GM03348 (cell line): ENCODE measurements at places on chromosomes 7 and 10.
A peak's percentile ranks its signal among the peaks of the same experiment; 100 is the strongest.

DNA sequence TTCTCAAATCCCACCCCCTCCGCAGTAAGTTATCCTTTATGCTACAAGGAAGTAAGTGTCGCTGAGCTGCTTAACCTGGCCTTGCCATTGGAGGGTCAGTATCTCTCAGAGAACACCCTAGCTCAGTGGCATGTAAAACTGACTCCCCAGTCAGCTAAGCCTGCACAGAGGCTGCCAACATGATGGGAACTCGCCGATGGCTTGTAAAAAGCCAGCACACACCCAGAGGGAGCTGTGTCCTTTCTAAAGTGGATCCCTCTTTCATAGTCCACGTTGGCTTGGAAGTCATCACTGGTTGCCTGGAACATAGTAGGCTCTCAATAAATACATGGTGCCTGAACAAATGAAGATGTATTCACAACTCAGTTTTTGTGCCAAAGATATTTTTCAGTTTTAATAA is 249.1 kb upstream of the YAE1 start:
- no peak for DNase-seq

DNA sequence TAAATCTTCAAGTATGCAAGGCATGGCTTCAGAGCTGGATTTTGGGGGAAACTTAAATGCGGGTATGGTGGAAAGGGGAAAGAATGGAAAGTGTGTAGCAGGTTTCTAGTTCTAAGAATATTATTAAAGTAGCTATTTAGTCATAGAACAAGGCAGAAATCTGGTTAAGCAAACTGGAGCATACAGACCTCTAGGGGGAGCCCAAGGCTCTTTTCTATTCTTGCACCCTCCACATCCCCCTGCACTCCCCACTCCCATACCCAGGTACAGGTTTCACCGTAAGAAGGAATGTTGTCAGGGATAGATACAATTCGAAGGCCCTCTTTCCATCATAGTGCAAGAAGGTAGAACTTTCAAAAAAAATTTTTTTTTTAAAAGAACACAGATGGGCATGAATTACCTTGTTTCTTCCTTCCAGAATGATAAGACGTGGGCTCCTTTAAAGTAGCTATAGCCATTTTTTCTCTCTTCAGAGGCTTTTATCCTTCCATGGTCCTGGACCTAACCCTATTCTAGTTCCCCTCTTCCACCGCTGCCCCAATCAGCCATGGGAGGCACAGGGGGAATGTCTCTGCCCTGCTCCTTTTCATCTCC is 41.5 kb upstream of the SMIM30 start:
- DNase-seq = peak; percentile 64

DNA sequence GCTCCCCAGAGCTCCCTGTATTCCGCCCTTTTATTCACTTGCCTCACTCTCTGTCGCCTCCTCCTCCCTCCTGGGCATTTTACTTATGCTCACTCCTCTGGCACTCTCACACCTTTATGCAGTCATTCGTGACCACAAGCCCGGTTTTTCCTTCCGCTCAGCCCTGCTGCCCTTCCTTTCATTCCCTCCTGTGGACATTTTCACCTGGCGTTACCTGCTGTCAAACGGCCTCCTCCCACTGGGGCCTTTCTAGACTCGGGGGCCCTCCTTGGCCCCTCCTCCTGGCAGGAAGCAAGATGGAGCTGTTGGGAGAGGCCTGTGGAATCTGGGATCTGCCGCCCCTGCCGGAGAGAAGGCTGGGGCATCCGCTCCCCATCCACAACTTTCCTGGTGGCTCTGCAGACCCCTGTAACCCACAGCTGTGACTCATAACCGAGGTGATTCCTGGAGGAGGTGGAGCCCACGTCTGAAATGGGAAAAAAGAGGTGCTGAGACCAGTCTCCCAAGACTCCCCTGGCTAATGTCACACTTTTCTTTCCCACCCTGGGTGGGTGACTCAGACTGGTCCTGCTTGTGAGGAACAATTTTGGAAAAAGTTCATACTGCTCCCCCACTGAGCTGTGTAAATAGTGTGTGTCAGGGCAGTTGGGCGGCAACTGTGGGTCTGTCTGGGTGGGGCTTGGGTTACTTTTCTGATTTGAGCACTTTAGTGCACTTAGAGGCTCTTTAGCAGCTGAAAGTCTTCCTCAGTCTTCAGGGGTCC is 1.2 kb downstream of the VCL start:
- peak; percentile 82 for DNase-seq

DNA sequence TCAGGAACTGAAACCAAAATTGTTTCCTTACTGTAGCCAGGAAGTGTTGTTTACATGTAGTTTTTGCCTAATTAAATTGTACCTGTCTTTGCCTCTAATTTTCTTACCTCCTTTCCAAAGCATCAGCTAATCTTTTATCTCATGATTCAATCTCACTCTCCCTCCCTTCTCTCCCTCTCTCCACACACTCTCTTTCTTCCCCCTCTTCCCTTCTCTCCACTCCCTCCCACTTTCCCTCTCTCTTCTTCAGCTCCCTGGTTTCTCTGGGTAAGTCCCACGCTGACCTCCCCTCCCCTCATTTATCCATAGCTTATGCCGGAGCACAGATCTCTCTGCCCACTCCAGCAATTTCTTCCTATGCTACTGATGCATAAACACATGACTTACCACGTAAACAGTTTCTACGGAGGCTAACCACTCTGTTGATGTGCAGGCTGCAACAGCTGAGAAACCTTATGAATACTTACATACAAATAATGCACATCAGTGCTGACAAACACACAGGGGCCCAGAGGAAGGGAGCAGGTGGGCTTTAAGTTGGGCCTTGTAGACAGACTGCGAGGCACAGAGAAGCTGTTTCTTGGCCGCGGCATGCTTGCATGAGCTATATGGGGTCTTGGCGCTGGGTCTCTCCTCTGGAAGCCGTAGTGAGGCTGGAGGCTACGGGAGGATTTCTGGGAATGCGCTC is 174.4 kb upstream of the PLXNA4 start:
- DNase-seq = no peak

DNA sequence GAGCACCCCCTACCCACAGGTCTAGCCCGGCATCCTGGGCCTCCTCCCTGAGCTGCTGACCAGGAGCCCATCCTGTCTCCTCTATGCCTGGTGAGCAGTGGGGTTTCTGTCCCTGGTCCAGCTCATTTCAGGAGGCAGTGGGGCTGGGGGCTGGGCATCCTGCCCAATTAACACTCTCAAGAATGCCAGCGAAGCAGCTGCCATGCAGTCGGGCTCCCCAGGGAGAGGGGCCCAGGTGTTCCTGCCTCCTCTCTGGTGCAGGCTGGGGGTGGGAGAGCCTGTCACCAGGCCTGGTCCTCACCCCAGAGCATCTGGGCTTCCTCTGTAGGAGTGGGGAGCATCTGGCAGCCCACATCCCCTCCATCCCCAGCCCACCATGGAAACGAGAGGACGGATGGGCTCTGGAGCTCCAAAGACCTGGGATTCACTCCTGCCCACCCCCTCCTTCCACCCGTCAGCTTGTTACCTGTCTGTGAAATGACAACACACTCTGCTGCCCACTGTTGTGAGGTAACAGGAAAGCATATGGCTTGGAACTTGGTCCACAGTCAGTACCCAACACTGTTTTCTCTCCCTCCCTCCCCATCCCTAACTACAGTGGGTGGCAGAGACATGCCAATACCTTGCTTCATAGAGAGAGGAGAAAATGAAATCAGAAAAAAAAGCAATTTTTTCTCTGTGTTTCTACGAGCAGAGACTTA is 69.1 kb downstream of the SLIT1 start:
- DNase-seq = no peak

- peak; percentile 30 for DNase-seq
These were observed 51.5 kb downstream of the CCNY start for GRCh38 chr10:35387768-35388167.

DNA sequence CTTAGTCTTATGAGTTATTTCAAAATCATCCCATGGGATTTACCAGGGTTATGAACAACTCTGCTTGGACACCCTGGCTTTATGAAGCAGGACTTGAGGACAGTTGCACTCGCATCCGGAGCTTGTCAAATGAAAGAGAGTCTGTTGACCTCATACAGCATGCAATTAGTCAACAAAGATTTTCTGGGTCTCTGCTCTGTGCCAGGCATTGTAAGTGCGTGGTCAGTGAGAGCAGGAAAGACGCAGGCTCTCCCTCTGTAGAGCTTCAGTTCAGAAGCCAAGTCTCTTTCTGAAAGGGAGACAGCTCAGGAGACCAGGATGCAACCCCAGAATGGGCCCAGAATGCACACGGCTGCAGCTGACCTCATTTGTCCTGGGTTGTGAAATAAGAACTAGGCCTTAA is 45.5 kb upstream of the DMBT1 start:
- DNase-seq = no peak

DNA sequence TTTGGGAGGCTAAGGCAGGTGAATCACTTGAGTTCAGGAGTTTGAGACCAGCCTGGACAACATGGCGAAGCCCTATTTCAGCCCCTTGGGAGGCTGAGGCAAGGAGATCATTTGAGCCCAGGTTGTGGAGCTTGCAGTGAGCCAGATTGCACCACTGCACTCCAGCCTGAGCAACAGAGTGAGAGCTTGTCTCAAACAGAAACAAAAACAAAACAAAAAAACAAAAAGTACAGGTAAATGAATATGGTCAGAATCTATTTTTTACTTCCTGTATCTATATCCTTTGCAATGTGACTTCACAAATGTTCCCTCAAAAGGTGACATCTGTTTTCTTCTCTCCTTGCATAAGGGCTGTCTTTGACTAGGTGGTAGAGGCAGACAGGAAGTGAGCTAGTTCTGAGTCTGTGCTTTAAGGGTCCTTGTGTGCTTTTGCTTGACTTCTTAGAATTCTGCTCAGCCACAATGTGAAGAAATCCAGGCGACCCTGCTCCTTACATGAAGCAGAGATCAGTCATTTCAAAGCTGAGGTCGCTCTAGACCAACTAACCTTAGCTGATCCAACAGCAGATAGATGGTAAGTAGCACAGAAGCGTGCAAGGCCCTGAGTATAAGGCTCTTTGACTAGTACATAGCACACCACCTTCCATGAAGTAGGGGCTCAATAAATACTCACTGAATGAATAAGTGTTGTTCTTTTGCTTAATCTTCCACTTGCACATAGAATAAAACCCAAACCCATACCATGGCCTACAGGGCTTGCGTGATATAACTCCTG is 423.2 kb upstream of the PCDH15 start:
- no peak for DNase-seq

DNA sequence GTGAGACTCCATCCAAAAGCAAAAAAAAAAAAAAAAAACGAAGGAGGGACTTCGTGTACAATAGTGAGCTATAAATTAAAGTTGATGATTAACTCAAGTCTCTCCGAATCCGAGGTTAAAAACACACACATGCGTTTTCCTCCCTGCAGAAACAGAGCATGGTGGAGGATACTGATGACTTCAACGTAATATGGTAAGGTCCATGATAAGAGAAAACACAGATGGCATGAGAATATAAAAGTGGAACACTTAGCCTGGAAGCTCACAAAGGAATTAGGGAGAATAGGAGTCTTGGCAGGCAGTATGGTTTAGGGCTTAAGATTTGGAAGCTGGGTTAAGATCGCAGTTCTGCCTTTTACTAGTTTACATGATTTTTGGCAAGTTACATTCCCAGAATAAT is 20.1 kb upstream of the GSTK1 start:
- no peak for DNase-seq

GRCh38 chr10:28211759-28212158 is 91.1 kb downstream of the MPP7 start:
- no peak for DNase-seq

- no peak for DNase-seq
These were observed 93.7 kb downstream of the SEMA3A start for GRCh38 chr7:84100866-84101265.

DNA sequence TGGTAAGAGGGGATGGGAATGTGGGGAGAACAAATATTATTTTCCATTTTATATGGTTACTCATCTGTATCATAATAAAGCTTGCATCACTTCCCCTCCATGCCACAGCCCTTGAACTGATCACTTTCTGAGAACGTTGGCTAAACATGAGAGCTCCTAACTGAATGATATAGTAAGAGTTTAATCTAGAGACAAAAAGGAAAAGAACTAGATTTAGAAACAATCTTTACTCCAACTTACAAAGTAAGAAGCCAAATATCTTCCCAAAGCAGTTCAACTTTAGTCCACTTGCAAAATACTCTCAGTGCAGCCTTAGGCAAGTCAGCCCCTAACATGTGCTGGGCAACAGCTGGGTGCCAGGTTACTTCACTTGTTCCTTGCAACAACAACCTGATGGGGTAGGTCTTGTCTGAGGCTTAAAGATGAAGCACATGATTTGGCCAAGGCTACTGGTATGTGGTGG is 20.3 kb downstream of the SMURF1 start:
- DNase-seq = no peak

DNA sequence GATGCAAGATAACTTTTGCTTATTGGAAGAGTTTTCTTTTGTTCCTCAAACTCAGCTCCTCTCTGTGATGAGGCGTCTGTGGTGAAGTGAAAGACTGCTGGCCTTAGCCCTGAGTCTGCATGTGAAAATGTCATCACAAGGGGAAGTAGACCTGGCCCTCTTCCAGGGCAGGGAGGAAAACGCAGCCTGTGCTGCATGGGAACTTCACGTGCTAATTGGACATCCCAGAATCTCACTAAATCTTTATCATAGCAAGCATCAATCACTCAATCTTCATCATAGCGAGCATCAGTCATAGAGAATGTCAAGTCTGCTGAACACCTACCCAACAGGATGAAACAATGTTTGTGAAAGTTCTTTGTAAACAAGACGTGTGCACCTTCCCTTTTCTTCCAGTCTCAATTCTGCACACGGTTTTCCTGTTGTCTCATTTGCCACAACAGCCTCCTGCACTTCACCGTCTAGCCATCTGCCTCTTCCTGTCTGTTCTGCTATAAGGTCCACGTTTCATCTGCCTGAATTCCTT is 314.6 kb downstream of the FRMD4A start:
- DNase-seq = no peak
